Fibroblast of skin of right quadriceps (primary cell): ENCODE measurements at places on chromosomes 11 and 22.

GRCh38 chr11:783581-784015 is 6.3 kb downstream of the CEND1 start:
- peak; percentile 90 for DNase-seq

GRCh38 chr22:19406846-19407245 is 24.7 kb downstream of the HIRA start:
- DNase-seq = no peak

DNA sequence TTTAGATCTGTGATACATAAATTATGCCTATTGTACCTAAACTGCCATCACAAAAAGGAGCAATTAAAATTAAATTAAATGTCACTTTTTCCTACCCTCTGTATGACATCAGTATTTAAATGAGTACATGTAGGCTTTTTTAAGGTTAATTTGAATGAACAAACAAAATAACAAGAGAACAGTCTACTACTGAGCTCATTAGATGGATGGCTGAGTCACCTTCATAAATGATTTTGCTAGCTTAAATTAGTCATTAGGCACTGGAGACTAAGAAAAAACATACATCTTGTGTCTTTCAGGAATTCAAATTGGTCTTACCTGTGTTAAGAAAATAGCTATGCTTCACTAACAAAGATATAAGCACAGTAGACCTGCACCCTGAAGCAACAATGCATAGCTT is 153.6 kb downstream of the RCN1 start:
- no peak for DNase-seq

- DNase-seq = peak; percentile 90
Observed at GRCh38 chr11:70203751-70204465, 812 bp downstream of the FADD start.

DNA sequence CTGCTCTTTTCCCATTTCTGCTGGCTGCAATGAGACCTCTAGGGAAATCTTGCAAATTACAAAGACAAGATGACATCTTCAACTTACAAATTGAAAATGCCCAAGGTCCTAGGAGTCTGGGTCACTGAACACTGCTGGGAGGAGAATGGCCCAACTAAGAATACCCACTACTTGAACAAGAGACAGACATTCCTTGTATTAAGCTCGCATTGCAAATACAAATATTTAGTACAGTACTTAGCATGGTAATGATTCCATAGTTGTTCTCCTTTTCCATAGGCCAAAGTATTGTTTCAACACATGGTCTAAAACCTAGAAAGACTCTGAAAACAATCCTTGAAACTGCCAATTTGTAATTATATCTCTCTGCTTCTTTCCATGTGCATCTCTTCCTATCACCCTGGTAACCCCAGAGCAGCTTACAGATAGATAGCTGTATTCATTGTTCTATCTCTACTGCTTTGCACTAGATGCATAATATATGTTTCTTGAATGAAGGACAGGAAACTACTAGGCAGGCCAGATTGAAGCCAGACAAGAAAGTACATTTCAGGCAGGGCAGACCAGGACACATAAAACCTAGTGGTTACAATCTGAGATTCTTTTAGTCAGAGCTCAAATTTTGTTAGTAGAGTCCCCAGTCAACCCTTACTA is 1545.7 kb upstream of the TENM4 start:
- DNase-seq = no peak

- no peak for DNase-seq
Observed at GRCh38 chr11:2737866-2738265, 38.1 kb upstream of the KCNQ1OT1 start.

- DNase-seq = peak; percentile 68
Observed at GRCh38 chr11:68040101-68040956, 1.5 kb downstream of the TCIRG1 start.

GRCh38 chr11:11426226-11426952 is 73.3 kb upstream of the CSNK2A3 start:
- DNase-seq = peak; percentile 23

DNA sequence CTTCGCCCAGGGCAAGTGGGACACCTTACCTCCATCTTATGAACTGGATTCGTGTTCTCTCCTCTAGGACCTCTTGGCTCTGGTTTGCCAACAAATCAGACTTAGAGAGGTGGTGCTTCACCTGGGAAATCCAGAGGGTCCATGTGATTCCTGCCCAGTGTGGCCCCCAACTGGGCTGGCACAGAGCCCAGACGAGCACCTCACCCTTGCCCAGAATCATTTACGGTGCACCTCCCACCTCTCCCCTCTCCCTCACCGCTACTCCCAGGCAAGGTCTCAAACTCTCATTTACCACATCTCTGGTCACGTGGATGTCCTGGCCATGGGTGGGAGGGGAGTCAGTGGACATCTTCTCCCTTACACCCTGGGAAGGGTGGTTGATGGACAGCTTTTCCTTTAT is 1.1 kb downstream of the SPATA19 start:
- no peak for DNase-seq

- peak; percentile 75 for DNase-seq
Observed at GRCh38 chr11:33808228-33808828, 34.0 kb upstream of the FBXO3 start.

DNA sequence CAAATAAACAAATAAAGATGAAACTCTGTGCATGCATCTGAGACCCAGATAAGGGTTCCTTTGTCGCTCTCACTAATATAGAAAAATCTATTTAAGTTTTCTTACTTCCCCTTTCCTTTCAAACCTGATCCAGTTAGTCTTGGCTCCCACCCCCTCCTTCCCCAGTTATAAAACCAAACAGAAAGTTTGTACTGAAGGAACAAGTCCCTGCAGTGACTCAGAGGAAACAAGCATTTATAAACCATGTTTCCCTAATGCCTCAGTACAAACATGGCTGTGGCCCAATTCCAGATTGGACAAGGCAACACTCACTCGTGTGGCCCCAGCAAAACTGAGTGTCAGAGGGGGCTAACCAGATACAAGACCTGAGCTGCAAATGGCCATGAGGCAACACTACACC is 65.5 kb upstream of the ARHGAP20 start:
- DNase-seq = peak; percentile 40

DNA sequence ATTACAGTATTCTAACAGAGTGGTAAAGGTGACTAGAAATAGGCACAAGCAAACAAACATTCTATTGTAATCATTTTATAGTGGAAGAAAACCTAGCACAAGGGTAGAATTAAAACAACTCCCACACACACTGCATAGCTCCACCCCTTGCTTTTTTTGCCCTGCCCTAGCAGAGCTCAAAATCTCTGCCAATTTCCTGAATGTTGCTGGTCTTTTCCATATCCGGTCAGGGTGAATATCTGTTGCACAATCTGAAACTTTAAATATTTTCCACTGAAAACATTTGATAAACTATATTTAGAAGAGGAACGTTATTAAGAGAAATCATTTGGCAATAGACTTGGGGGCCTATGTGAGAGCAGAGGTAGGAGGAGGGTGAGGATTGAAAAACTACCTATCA is 2.7 kb downstream of the SPA17 start:
- no peak for DNase-seq

GRCh38 chr11:131486100-131486499 is 115.7 kb downstream of the NTM start:
- peak; percentile 90 for DNase-seq

GRCh38 chr11:95156916-95157541 is 67.4 kb downstream of the ENDOD1 start:
- no peak for DNase-seq

- DNase-seq = peak; percentile 24
Observed at GRCh38 chr11:69848201-69848600, 29.0 kb upstream of the FGF3 start.

DNA sequence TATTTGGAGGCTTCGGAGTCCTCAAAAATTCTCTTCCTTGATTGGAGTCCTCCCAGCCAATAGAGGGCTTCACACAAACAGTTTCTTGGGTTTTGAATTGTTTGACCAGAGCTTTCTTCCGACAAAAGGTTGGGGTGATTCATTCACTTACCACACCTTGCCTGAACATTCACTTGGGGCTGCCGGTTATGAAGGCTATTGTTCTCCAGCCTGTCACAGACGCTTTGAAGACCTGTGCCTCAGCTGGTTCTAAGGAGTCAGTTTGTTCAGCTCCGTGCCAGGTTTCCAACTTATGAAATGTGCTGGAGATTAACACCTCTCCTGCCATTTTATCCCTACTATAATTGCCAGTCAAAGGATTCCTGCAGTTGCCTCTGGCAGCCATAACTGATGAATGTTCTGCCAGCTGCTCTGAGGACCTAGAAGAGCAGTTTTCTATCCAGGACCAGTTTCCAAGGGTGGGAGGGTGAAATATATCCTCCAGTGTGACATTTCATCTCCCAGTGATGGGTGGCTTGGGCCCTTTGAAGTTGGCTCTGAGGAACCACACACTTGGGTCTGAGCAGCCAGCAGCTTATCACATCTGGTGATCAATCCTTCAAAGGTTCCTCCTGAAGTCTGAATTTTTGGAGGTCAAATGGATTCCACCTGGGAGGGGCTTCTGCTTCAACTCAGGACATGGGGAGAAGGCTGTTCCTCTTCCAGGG is 31.4 kb downstream of the LIMK2 start:
- DNase-seq = no peak

DNA sequence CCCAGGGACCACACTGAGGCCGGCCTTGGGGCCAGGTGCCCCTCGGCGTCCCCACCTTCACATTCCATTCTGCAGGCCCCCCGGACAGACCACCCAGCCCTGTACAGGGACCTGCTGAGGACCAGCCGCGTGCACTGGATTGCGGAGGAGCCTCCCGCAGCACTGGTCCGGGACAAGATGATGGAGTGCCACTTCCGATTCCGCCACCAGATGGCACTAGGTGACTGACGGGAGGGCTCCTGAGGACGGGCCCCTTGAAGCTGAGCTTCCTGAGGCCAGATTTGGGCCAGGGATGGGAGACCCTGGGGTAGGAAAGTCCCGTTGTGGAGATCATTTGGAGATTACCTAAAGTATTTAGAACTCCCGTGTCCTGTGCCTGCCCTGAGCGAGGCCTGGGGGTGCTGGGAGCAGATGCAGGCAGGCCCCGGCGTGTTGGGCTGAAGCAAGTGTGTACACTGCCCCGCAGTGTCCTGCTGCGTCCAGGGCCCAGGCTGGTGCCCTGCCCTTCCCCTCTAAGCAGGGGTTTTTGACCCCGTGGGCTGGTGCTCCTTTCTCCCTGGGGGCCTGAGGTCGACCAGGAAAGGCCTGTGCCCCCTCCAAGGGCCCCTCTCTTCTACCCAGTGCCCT is 20.0 kb downstream of the TRMU start:
- peak; percentile 47 for DNase-seq

DNA sequence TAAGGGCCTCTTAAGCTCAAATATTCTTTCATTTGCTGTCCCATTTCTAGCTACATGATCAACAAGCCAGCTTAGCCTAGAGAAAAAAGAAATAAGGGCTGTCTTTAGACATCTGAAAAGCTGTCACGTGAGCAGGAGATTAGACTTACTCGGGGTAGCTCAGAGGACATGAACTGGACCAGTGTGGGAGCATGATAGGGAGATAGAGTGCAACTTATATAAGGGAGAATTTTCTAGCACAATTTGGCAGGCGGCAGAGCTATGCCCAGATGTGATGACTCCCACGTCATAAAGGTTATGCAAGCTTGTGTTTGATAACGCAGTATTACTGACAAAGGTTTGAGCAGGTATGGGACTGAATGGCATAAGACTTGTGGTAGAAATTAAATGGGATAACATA is 28.2 kb upstream of the TPBGL start:
- no peak for DNase-seq

DNA sequence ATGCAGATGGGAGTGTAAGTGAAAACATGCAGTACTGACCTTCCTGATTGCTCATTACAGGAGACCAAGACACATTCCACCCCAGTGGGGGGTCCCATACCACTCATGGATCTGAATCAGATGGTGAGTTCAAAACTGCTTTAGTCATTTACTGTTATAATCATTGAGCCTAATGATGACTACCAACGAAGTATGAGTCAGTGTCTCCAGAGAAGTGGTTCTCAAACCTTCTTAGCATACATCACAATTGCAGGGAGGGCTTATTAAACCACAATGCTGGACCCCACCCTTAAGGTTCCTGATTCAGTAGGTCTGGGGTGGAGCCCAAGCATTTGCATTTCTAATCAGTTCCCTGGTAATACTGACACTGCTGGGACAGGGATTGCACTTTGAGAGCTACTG is 75.8 kb downstream of the CD44 start:
- peak; percentile 99 for DNase-seq
